ENCODE measurements at places on chromosomes 16 and 17.

DNA sequence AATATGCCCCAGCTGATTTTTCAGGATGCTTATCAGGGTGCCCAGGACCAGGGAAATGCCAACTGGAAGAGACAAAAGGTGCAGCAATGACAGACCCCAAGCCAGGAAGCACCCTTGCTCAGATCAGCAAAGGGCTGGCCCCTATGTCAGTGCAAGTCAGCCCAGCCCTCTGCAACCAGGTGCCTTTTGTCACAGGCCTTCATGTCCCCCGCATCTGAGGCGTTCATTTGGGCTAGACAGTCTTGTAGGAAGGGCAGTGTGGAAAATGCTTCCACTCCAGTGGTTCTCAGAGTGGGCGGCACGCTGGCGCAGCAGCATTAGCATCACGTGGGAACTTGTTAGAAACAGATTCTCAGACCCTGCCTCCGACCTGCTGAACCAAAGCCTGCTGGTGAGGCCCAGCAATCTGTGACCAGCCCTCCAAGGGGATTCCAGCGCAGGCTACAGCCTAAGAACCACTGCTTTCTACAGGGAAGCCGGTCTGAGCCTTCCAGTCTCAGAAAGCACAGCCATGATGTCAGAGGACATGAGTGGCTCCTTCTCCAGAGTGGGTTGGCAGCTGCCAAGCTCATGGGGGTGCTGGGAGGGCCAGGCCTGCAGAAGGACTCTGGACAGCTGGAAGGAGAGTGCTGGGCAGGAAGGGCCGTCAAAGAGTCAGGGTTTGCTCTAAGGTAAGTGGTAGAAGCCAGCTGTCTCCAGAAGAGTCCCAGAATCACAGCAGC is 13.1 kb downstream of the SLC47A2 start:
- no peak for DNase-seq

DNA sequence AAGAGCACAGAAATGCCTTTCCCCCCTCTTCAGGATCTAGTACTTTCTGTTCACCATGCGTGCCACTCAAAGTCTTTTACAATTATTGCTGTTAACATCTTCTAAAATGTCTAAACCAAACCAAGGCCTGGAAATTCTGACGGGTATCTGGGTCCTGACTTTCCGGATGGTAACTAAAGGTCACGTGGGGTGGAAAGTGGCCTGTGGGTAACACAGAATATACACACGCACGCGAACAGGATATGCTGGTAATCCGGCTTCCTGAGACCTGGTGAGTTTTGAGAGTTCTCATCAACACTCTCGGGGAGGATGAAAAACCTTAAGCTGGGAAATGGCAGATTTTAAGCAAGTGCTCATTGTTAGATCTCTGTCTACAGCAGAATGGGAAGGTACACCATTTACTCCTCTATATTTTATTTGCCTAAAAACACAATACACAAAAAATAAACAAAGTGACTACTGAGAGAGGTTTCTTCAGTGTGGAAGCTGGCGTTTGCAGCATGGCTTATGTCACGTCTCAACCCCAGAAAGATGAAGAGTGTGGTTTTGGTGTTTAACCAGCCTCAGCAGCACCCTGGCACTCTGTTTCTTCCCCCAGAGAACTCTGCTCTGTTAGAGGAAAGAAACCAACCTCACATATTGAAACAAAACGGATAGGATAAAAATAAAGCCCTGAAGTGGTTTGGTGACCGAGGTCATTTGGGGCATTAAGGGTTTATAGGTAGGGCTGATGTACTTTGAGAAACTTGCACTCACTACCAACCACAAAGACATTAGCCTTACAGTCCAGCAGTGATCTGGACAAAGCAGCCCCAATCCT is 37.3 kb downstream of the SMG6 start:
- DNase-seq: no peak

DNA sequence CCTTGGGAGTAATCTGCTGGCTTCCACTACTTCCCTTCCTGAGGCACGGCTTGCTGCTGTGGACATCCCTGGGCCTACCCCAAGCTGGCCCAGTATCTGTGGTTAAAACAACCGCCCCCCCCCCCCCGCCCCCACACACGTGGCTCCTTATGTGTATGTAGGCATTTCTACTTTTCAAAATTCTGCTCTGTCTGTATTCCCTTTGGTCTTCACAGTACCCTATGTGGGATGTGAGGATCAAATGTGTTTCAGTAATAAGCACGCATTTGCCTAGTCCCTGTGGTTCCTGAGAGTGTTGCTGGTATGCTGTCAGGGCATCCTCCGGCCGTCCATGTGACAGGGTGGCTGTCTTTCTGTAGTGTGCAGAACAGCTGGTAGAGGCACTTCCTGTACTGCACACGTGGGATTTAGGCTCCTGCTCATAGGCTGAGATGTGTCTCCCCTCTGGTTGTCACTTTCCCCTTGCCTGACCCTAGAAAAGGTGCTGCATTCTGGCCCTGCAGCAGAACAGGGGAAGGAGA is 2.2 kb downstream of the NT5M start:
- DNase-seq: peak; percentile 34

DNA sequence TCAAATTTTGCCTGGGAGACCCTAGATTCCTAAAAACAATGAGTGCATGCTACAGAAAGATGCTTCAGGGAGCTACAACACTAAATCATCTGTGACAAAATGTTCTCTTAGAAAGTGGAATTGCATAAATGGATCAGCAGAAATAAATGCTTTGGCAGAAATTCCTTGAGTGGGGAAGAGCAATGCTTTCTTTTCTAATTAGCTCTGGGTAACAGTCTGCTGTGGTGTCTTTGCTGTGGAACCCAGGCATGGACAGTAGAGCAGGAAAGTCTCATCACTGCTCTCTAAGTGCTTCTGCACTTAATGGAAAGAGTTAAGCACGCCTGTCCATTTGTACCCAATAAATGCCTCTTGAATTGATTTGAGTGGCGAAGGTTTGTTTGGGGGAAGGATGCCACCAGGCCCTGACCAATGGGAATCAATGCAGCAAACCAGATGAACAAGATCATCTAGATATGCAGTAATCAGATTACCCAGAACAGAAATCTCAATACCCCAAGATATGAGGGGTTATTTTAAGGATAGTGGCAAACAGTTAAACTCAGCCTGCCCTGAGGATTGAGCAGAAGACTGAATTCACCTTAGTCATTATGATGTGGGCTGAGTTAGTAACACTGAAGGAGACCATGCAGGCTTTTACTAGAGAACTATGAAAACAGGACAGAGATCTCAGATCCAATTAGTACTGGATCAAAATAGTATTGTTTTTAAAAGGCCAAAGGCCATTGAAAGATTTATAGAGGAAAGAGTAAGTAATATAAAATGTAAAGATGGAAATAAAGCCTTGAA is 13.6 kb downstream of the HLF start:
- no peak for DNase-seq

DNA sequence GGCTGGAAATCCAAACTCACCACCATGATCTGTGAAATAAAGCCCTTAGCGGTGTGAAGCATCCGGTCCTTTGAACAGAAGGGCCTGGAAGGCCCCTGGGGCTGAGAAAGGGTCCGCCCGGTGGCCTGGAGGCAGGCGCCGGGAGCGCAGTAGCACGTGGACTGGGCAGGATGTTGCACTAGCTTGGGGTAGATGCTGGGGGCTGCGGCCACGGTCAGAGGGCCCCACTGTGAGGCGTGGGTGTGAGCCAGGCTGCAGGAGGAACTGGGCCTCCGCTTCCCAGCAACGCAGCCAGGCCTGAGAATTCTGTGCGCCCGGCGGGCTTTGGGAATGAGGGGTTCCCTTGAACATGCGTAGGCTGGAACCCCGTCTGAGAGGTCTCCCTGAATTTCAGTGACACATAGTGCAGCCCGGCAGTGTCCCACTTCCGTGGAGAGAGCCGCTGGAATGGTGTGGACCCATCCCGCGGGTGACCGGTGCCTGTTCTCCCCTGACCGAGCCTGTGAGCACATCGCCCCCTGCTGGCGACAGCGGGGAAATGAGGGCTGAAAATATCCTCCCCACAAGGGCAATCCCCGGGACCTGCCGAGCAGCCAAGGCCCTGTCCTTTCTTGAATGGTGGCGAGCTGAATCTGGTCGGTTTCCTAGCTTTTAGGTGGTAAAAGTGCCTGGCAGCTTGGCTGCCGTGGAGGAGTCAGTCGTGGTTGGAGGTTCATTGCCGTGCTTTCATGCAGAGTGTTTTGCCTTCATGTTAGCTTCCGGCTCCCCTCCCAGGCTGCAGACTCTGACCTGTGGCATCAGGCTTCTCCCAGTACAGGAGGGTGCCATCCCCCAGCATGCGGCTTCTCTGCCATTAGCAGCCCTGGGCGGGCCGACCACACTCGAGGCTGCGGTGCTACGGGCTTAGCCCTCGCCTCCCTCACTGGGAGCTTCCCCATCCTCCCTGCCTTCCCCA is 43.8 kb downstream of the DNAJA2 start:
- DNase-seq: peak; percentile 40

DNA sequence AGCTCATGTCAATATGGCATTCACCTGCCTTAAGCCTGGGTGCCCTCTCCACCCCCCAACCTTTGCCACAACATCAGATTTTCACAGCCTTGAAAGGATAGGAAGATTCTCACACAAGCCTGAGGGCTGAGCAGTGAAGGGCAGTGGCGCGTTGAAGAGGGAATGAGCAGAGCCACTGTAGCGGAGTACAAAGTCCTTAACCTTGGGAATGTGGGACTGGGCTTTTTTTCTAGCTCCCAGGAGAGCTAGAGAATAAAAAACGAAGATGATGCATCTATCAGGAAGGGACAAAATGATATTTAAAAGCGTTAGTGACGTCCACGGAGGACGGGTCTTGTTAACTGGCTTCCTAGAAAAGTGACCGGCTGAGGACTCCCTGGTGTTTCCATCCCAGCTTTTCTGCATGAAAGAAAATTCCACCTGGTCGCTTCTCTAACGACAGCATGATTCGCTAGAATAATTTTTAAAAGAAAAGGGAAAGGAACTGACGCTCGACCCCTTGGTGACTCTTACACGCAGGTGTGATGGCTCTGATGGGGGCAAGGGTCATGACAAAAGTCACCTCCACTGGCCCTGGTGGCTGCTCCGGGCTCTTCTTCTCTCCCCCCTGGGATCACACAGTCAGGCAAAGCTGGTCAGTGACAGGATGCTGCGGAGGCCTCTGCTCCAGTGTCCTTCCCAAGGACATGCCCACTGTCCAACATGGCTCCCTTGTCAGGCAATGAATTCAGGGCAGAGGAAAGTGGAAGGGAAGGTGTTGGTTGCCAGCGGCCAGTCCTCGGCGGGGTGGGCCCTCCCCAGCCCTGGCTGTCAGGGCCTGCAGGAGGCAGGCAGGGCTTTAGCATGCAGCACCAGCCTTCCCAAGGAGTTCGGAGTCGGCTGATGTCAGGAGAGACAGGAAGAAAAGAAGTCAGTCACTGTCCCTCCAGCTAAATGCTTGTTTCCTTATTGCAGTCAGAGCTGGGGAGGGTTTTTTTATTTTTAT is 58.4 kb upstream of the IRX3 start:
- DNase-seq: no peak

GRCh38 chr17:79461041-79461440 is 149.8 kb downstream of the RBFOX3 start:
- DNase-seq: peak; percentile 50

DNA sequence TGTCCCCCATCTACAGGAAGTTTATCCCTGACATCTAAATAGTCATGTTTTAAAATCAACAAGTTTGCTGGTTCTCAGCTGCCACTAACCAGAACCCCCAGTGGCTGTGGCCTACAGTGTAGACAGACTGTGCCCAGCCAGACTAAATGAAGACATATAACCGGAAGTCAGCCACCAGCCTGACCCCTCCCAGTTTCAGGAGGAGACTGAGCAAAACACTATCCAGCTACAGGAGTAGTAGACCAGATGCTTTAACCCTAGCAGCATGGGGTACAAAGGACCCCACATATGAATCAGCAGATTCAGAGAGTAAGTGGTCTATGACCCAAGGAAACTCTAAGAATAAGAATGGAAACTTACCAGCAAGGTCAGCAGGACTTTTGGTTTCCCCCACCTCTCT is 83.4 kb downstream of the HIC1 start:
- DNase-seq: peak; percentile 65

Data from H4 (cell line).